ENCODE measurements at places on chromosomes 7 and 10. TPM values are rescaled to one million over a fixed set of nuclear protein-coding genes. Genes with fewer than 3 reads are reported as not detected.

LMOD2 gene
- not detected for total RNA-seq

RINT1 gene
- 14.5 TPM for total RNA-seq

HPSE2 gene
- total RNA-seq: not detected

PHYHIPL gene
- total RNA-seq: 0.36 TPM

SEMA3D gene
- total RNA-seq: 0.10 TPM

WNT2 gene
- total RNA-seq: not detected

EPO gene
- total RNA-seq: not detected

ADARB2 gene
- not detected for total RNA-seq

RPEL1 gene
- 0.07 TPM for total RNA-seq

PDE1C gene
- 3.4 TPM for total RNA-seq

Data from A549 treated with Mapracorat at 1 μM for 4 hours (cell line).